NCI-H69 (cell line): ENCODE measurements at places on chromosomes 1 and 21.

DNA sequence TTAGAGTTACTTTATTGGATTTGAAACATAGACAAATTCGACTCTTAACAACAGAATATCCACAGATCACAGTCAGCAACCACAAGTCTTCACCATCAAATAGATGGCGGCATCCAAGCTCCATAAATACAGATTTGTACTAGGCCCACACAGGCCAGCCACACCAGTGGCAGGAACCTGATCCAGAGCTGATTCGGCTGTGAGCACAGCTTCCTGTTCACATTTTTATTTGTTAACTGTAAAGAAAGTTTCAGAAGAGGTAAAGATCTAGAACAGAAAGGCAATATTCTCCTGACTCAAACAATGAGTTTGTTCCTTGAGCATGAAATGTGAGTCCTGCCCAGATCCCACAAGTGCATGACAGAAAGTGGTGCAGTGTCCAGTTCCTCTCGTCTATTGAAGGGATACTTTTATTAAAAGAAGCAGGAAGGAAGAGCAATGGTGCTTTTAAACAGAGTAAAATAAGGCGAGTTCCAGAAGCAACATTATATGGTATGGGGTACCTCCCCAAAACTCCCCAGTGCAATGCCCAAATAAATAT, 205.8 kb downstream of the SLC45A1 start:
- no peak for DNase-seq

DNA sequence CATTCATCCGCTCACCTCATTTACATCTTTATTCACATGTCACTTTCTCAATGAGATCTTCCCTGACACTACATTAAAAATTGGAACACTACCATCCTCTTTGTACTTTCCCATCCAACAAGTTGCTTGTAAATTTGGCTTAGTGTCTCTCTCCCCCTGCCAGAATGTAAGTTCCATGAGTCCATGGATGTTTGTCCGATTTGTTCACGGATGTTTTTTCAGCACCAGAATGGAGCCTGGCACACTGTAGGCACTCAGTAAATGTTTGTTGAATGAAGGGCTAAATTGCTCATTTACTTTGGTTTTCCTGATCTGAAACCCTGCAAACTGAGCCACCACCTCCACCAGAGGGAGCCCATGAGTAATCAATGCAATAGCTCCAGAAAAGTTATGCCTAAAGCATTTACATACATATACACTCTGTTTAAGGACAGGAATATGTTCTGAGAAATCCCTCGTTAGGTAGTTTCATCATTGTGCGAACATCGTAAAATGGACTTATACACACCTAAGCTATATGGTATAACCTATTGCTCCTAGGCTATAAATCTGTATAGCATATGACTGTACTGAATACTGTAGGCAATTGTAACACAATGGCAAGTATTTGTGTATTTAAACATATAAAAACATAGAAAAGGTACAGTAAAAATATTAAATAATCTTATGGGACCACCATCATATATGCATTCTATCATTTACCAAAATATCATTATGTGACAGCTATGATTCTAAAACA, 2.8 kb upstream of the EYA3 start:
- peak; percentile 55 for DNase-seq

DNA sequence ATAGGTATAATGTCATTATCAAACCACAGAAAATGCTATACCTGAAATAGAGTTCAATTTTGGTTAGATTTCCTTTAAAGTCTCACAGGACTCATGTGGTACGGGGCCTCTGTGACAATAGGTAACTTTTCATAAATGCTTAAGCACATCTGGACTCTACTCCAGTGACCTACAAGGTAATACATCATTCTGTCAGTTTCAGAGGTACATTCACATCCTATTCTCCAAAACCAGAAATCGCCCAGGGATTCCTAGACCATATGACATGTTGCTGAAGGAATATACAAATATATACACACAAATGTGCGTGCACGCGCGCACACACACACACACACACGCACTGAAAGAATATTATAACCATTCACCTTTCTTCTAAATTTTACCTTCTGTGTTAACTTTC, 311.8 kb downstream of the SMYD3 start:
- no peak for DNase-seq

DNA sequence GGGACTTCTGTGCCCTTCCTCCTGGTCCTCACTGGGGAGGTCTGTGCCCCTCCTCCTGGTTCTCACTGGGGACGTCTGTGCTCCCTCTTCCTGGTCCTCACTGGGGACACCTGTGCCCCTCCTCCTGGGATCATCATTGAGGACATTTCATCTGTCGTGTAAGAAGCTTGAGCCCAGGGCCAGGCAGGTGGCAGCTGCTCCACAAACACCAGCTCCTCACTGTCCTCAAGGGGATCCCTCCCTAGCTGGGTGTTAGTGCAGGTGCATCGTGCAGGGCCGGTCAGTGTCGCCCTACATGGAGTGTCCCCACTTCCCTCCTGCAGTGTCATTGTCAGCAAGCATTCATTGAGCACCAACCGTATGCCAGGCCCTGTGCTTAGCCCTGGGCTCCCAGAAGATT, 312.7 kb downstream of the PTPRU start:
- DNase-seq, result peak; percentile 3

DNA sequence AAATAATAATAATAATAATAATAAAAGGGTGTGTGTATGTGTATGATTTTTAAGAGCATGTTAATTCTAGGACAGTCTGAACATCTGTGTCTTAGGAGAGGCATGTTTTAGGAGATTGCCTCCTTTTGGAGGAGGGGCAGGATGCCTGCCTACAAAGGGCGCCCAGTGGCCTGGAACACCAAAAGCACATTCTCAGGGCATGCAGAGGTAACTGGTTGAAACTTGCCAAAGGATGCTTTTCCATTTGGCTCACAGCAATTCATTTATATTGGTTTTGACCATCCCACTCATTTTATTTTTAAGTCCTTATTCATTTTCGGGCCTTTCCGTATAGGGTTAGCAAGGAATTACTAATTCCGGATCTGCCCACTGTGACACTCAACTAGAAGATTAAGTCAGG, 21.1 kb upstream of the LAMC2 start:
- DNase-seq, result no peak

DNA sequence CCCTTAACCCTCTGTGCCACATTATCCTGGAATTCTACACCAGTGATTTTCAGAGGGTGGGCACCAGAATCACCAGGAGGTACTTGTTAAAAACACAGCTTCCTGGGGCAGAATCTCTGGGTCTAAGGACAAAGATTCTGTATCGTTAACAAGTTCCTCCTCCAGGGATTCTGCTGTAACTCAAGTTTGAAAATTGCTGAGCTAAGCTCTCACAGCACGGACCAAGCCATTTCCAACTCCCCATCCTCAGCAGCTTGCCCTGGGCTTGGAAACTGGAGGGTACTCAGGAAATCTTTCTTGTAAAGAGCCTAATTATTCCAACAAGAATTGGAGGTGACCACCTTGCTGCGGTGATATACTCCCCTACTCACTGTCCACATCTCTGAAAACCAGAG, 48.8 kb downstream of the TMCO4 start:
- DNase-seq, result no peak

DNA sequence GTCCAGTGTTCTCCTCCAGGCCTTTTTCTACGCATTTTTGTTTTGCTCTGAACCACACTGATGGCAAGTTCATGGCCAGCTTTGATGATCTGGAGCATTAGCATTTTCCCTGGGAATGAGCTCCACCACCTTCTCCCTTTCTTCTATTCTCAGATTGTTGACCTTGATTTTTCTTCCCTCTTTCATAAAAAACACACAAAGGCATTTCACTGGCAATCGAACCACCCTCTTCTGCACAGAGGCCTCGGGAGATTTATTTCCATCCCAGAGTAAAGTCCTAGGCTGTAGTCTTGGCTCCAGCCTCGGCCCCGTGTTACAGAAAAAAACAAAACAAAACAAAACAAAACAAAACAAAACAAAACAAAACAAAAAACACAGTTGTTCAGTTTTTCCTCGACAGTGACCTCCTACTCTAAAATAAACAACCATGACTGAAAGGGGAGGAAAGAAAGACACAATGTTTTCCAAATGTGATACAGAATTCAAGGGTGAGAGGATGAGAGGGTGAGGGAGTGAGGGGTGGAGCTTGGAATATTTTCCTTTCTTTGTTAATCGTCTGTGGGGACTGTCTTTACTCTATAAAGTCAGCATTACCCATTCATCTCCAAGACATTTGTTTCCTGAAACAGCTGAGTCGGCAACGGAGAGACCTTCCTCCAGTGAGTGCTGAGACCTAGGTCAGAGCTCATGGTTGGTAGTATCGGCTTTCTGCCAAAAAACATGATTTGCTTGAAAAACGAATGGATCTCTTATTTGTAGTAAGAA, 29.8 kb upstream of the RNF186 start:
- DNase-seq, result no peak

DNA sequence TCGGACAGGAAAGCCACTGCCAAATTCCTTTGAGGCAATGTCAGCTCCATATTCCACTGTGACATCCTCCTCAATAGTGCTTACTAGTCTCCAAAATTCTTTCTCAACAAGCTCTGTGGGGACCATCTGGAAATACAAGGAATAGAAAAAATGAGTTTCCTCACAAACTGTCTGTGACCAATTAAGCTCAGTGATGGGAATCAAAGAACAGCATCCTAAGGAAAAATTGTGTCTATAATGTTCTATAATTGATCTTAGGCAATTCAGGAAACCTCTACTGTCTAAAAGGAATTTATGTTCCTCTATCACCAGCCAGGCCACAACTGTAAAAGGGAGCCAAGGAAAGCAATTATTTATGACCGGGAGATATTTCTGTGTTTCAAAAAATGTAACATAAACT, 46.1 kb upstream of the SYT2 start:
- no peak for DNase-seq

- DNase-seq, result no peak
These were observed 10.5 kb downstream of the SLX9 start for GRCh38 chr21:44950351-44950750.

DNA sequence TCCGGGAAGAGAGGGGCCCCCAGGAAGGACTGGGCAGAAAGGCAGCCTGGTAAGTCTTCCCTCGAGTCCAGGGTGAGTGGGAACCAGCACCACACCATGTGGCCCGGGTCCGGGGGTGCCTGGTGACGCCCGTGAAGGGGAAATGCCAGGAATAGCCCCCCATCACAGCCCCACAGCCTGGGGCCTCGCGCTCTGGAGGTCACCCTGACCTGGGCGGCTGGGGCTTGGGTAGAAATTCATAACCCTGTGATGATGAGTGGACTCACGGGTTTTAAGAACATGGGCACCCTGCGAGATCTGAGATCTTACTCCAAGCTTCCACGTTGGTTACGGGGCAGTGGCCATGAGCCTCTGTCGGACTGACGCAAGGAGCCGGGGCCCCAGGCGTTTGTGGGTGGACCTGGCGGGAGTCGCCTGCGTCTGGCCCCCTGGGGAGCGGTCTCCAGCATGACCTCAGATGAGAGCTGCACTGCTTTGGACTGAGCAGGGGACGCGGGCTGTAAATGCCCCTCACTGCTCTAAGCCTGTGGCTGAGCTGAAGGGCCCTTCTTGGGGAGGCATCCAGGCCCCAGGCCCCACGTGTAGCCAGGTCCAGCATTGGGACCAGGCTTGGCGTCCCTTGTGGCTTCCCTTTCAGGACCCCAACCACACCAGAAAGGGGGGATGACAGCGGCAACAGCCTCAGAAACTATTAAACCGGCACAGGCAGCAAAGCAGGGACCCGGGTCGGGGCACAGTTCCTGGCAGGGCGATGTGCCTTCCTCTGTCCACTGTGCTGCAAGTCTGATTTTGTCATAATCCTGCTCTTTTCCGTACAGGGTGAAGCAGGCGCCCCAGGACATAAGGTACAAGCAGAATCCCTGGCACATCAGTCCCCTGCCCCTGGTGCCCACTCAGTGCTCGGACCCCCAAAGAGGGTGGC, 60.0 kb downstream of the SLC19A1 start:
- DNase-seq, result no peak

GRCh38 chr1:5551274-5551975, 440.8 kb downstream of the NPHP4 start:
- peak; percentile 53 for DNase-seq

DNA sequence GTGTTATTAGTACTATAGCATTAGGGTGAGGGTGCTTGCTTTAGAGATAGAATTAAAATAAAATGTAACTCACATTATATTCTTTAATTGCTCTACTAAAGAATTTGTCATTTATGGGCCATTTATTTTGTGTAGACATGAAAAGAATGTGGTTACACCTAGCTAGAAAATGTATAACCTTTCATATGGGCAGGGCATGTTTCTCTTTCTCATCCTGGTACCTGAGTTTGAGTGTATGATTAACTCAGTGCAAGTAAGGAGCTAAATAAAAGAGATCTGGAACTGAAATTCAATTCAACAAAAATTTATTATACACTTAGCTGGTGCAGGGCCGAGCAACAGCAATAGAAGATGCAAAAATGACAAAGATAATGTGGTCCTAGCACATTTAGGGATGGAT, 47.4 kb downstream of the MAP3K7CL start:
- DNase-seq, result no peak

GRCh38 chr1:16421201-16421600, 16.0 kb downstream of the SPATA21 start:
- DNase-seq, result no peak

DNA sequence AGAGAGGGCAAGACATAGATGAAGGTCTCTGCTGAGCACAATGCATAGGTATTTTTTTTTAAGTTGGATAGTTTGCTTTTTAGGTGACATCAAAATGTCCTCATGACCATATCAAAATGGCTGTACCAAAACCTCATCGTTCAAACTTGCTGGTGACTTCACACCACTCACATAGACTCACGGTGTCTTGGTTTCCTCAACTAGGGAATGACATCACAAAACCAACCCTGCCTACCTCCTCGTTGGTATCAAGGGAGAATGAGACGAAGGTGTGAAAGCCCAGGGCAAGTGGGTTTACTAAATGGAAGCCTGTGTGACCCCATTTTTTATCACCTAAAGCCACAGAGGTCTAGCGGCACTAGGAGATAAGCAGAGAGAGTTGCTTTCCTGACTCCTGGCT, 1.6 kb downstream of the PIGR start:
- DNase-seq, result no peak

DNA sequence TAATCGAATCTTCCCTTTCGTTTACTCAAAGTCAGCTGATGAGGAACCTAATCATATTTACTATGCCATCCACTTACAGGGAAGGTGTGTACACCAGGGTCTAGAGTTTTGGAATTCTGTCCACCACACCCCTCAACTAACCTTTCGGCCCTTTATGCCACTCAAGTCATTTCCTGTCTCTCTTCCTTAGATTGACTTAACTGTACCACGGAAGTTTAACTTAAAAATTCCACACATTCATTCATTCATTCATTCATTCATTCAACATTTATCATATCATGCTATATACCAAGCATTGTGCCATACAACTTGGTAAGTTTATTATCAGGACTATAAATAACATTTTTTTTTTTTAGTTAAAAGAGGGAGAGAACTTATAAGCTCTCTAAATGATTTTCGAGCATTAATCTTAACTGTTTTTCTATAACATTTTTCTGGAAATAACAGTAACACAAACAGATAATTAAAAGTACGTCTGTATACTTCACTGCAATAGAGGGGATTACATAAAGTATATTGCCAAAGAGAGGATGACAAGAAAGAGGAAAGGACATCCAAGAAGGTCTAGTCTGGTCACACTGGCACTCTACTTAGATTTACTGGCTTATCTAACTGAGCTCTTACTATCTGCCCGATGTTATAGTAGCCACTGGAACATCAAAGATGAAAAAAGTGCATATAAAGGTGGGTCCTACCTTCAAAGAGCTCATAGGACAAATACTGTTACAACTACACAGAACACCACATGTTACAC, 243.7 kb downstream of the PBX1 start:
- no peak for DNase-seq
